ENCODE measurements at places on chromosomes 7 and 10.

DNA sequence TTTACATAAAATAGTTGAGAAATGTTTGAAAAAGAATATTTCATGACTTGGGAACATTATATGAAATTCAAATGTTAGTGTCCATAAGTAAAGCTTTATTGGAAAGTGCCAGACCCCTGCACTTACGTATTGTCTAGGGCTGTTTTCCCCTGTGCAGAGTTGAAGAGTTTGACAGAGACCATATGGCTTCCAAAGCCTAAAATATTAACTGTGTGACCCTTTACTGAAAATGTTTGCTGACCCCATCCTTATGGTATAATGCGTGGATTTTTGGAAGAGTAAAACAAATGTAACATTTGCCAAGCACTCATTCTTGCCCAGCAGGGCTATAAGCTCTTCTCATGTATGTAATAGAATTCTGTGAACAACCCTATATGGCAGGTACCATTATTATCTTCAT, 40.1 kb upstream of the RAB18 start:
- DNase-seq, result no peak

DNA sequence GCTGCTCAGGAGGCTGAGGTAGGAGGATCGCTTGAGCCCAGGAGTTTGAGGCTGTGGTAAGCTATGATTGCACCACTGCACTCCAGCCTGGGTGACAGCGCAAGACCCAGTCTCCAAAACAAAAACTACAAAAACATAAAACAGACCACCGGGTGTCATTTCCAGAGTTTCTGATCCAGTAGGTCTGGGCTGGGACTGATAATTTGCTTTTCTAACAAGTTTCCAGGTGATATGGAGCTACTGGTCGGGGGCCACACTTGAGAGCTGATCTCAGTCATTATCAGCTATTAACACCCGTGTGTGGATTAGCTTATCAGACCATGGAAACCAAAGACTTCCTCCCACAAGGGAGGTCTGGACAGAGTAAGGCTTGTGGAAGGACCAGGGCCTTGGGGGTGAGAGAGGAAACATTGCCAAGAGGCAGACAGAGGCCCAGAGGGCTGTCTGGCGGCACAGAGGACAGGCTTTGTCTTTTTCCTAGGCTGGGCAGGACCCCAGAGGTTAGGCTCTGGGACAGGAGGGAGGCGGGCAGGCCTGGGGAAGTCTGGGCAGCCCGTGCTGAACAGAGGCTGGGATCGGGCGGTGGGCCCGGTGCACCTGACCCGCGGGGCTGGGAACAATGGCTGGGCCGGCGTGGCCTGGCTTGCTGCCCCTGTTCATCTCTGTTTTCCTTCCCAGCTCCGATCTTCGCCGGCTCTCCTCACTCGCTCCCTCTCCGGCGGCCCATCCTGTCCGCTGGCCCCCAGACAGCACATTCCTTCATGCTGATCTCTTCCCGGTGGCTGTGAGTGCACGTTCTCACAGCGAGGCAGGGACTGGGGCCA, 25.2 kb downstream of the TMEM270 start:
- DNase-seq, result no peak

DNA sequence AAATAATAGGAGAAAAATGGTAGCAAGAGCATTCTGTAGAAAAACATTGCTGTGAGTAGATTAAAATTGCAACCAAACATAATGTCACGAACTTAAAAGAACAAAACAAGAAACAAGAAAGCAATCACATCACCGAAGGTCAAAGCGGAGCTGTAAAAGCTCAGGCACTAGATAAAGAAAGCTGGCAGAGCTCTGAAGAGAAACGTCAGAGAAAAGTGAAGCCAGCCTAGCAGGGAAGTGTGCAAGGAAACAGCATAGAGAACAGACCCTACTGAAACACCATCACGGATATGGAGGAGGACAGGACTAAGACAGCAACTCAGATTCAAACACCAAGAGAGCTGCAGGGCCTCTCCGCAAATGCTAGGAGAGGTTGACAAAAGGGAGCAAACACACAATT, 22.5 kb upstream of the DDC start:
- no peak for DNase-seq

DNA sequence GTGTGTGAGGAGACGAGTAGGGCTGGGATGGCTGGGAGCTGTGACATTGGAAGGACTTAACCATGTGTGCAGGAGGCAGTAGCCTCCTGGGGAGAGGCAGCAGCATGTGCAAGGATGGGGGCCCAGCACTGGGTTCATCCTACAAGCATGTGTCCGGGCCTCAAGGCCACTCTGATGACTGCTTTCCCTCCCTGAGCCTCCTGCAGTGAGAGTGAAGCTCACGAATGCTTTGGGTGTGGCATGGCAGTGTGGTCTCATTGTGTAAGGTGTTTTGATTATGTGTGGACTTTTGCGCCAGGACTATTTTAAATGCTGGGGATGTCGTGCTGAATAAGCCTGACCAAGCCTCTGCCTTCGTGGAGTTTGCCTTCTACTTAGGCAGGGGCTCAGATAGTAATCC, 122.0 kb upstream of the INSYN2A start:
- no peak for DNase-seq
